ENCODE measurements at places on chromosomes 5 and 9. TPM values are rescaled to one million over a fixed set of nuclear protein-coding genes. Genes with fewer than 3 reads are reported as not detected.

RAPGEF6 gene
- 27.2 TPM for total RNA-seq

CD72 gene
- total RNA-seq: 3.0 TPM

- H3K4me3 ChIP-seq: no peak overlapping the region
- no peaks in the 10 kb centered on the region for H3K4me1 ChIP-seq
- H3K27me3 ChIP-seq: no peaks in the 10 kb centered on the region
- H3K27ac ChIP-seq: no peak overlapping the region
- no peaks in the 10 kb centered on the region for H3K36me3 ChIP-seq
These were observed 43.3 kb upstream of the RASEF start for GRCh38 chr9:83106263-83106662.

DNA sequence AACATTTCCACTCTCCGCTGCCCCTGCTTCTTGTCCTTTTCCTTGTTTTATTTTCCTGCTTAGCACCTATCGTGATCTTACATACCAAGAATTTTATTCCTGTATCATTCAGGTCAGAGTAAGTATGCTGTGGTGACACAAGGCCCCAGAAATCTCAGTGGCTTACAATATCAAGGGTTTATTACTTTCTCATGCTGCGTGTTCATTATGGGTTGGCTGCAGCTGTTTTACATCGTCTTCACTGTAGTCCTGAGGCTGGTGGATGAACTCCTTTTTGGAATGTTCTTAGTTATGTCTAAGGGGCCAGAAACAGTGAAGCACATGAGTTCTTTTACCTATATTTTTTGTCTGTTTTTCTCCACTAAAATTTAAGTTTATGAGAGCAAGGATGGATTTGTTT, 51.2 kb downstream of the FCHO2 start:
- no peak overlapping the region for H3K4me3 ChIP-seq
- H3K27ac ChIP-seq: no peak overlapping the region
- H3K36me3 ChIP-seq: peaks cover 36% of the 10 kb centered on the region
- H3K4me1 ChIP-seq: no peaks in the 10 kb centered on the region
- H3K27me3 ChIP-seq: no peaks in the 10 kb centered on the region

DNA sequence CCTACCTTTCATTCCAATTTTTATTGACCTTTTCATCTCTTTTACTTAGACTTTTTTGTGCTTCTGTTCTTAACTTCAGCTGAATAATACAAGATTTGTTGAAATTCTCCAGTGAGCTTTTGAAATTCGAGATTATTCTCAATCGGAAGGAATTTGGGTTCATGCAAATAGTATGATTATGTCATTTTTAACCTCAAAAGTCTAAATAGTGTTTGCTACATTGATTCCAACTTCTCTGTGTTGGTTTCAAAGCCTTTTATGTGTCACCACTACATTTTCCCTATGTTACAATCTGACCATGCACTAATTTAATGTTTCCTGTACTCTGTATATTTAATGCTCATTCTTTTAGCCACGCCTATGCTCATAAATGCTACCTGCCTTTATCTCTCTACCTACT, 44.1 kb downstream of the VPS13A start:
- H3K27me3 ChIP-seq: no peaks in the 10 kb centered on the region
- no peak overlapping the region for H3K4me3 ChIP-seq
- no peak for DNase-seq
- peaks cover 13% of the 10 kb centered on the region for H3K36me3 ChIP-seq
- H3K27ac ChIP-seq: no peak overlapping the region
- no peaks in the 10 kb centered on the region for H3K4me1 ChIP-seq

Measured in upper lobe of right lung (tissue), 1 donor.